ENCODE measurements at places on chromosomes 1 and 21.
A peak's percentile ranks its signal among the peaks of the same experiment; 100 is the strongest.

- DNase-seq = no peak
These were observed 393 bp downstream of the ELAPOR1 start for GRCh38 chr1:109114342-109114674.

DNA sequence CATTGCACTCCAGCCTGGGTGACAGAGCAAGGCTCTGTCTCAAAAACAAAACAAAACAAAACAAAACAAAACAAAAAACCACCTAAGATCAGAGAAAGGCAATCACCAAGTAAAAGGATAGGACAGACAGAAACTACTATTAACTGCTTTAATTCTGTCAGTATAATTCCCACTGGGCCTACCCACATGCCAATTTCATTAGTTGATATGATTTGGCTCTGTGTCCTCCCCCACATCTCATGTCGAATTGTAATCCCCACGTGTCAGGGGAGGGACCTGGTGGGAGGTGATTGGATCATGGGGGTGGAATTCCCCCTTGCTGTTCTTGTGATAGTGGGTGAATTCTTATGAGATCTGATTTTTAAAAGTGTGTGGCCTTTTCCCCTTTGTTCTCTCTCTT lies 27.2 kb upstream of the CAPZB start:
- DNase-seq = no peak

- no peak for DNase-seq
These were observed 4.2 kb downstream of the TTC39A start for GRCh38 chr1:51325878-51326755.

- DNase-seq = no peak
These were observed 1.3 kb upstream of the FGGY start for GRCh38 chr1:59295618-59296017.

GRCh38 chr21:35838987-35839763 lies 221.2 kb downstream of the SETD4 start:
- DNase-seq = no peak

- no peak for DNase-seq
These were observed 1.8 kb upstream of the EXTL1 start for GRCh38 chr1:26019641-26020315.

DNA sequence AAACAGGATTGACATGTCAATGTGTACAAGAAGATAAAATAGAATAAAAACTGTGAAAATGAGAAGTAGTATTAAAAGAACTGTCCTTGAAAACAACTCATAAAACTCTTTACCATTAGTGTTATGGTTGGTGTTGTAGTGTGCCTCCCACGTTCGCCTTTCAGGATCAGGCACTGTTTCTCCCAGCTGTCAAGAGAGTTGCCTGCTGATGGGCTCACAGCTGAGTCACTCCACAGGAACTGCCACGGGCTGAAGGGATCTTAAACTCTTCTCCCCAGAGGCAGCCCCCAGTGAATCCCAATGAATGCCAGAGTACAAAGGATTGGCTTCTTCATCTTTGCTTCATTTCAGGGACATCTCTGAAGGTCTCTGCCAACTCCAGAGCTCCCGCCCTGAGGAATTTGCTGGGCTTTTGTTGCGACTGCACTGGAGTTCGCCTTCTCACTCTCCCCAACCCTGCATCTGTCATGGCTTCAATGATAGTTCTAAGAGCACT lies 119.6 kb downstream of the ADGRL2 start:
- DNase-seq = no peak

GRCh38 chr1:1059494-1060280 lies 14.4 kb downstream of the RNF223 start:
- DNase-seq = peak; percentile 98

DNA sequence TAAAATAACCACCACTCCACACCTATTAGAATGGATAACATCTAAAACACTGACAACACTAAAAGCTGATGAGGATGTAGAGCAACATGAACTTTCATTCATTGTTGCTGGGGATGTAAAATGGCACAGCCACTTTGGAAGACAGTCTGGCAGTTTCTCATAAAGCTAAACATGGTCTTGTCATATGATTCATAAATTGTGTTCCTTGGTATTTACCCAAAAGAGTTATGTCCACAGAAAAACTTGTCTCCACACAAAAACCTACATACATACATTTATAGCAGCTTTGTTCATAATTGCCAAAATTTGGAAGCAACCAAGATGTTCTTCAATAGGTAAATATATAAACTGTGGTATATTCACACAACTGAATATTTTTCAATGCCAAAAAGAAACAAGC lies 16.0 kb upstream of the XCL1 start:
- no peak for DNase-seq

- no peak for DNase-seq
These were observed 648.8 kb downstream of the NPHP4 start for GRCh38 chr1:5343256-5344020.

- no peak for DNase-seq
These were observed 58.4 kb upstream of the PARP1 start for GRCh38 chr1:226466296-226466695.

GRCh38 chr1:94022471-94023189 lies 98.3 kb downstream of the ABCA4 start:
- no peak for DNase-seq

DNA sequence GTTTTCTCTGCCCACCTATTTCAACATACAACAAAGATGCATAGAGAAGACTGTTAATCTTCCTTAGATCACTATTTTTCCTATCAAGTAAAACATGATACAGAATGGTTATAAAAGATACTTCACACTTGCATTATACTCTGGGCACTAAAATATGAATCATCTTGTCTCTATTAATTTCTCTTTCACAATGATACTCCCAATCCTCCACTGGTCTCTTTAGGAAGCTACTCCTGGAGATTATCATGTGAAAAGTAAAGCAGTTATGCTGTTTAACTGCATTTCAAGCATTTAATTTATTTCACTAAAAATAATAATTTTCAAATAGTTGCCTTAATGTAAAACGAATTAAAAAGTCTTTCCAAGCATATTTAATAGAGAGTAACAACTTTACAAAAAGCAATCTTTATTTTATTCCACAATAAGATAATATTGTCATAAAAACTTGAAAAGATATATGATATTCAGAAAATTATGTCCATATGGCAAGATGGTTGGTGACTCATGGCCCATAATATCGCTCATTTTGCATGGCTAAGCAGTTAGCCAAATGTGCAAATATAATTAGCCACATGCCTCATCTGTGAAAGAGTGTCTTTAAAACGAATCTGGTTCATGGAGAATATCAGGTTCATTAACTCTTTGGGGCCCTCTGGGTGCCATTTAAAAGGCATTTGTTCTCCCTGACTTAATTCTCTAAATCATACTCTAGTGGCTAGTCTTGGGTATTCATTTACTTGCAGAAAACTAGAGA lies 1569.0 kb upstream of the B3GALT2 start:
- no peak for DNase-seq

GRCh38 chr1:3021233-3021671 lies at the start of gene ACTRT2:
Gene ACTRT2, plus strand, starts transcription at chr1:3021467. Its CDS starts 220 bp downstream, at chr1:3021687.
- no peak for DNase-seq

GRCh38 chr1:176841238-176841637 lies 323.3 kb downstream of the ASTN1 start:
- no peak for DNase-seq

- DNase-seq = no peak
These were observed 38.7 kb downstream of the CHAF1B start for GRCh38 chr21:36423771-36424433.
